Head of caudate nucleus (tissue), 42 donors: ENCODE measurements at places on chromosomes 1 and 21.

GRCh38 chr1:39205102-39205780 is 746 bp downstream of the MACF1 start:
- DNase-seq, result no peak

DNA sequence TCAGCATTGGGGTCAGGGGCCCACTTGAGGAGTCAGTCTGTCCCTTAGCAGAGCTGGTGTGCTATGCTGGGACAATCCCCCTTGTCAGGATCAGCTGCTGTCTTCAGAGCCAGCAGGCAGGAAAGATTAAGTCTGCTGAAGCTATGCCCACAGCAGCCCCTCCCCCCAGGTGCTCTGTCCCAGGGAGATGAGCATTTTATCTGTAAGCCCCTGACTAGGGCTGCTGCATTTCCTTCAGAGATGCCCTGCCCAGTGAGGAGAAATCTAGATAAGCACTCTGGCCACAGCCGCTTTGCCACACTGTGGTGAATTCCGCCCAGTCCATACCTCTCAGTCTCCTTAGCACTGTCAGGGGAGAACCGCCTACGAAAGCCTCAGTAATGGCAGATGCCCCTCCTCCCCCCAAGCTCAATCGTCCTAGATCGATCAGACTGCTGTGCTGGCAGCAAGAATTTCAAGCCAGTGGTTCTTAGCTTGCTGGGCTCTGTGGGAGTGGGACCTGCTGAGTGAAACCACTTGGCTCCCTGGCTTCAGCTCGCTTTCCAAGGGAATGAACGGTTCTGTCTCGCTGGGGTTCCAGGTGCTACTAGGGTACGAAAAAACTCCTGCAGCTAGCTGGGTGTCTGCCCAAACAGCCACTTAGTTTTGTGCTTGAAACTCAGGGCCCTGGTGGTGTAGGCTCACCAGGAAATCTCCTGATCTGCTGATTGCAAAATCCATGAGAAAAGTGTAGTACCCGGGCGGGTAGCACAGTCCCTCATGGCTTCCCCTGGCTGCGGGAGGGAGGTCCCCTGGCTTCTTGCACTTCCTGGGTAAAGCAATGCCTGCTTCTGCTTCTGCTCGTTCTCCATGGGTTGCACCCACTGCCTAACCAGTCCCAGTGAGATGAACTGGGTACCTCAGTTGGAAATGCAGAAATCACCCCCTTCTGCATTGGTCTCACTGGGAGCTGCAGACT is 25.1 kb upstream of the TP53BP2 start:
- DNase-seq, result no peak

DNA sequence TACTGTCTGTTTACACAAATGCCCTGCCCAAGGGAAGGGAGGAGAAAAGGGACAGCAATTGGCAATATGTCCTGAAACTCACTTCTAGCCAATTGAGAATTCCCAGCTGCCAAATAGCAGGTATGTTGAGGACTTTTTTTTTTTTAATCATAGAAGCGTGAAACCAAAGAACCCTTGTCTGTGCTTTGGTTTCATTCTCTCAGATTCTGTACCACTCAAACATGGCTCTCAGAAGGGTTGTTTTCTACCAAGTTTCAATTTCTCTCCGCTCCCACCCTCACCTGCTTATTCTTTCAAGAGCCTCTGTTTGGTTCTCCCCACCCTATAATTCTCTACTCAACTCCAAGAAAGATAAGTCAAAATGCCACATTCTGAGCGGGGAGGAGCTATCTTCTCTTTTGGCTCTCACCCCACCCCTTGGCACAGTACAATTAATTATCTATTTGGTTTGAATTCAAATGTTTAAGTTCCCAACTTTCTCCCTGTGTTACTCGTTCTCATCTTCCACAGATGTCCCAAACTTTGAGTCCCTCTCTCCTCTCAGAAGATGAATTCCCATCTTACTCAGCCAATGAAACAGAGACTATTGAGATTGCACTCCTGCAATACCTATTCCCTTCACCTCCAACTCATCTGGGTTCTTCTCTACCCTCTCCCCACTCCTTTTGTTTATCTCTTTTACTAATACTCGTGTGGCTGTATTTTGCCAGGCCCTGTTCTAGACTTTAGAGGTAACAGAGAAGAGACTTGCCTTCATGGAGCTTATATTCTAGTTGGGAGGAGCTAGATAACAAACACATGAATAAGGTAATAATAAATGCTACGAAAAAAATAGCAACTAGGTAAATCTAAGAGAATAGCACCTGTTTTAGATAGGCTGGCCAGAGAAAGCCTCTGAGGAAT is 3.9 kb upstream of the TP53BP2 start:
- DNase-seq, result no peak

- no peak for DNase-seq
These were observed 9.7 kb upstream of the LYST start for GRCh38 chr1:235876402-235876841.

- no peak for DNase-seq
These were observed 152.2 kb downstream of the PEX14 start for GRCh38 chr1:10626791-10627410.

- DNase-seq, result no peak
These were observed 56.5 kb downstream of the SDC3 start for GRCh38 chr1:30852026-30852425.
